ENCODE measurements at places on chromosomes 7 and 10.

DNA sequence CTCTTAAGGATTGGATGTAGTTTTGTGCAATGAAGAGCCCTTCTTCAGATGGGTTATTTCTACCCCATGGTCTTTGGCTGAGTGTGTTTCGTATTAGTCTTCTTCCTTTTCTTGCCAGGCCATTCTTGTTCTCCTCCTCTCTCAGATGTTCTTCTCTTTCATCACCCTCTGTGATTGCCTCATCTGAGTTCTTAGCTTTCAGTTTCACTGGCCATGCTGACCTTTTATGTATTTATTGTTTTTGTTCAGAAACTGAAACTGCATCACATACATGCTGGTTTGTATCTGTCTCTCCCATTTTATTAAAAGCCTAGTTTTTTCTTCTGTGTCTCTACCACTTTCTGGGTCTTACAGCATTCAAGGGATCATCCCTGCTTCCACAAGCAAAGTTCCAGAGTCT lies 21.7 kb upstream of the PCGF5 start:
- DNase-seq: no peak

DNA sequence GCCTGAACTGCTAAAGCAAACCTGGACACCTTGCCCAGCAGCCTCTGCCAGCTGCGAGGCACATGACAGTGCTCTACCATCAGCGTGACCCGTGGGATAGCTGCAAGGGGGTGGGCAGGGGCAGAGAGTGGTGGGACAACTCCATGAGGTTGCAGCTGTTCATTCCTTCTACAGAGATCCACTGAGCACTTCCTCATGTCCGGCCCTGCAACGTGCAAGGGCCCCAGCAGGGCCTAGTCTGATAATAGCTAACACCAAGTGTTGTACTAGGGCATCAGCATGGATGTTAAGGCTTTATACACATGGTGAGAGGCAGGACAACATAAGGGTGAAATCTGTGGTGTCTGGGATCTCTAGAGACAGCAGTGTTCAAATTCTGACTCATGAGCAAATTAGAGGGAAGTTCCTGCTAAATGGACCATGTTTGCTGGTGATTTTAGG lies 14.3 kb downstream of the NOD1 start:
- no peak for DNase-seq

GRCh38 chr7:40916813-40917212 lies 782.0 kb downstream of the SUGCT start:
- no peak for DNase-seq

DNA sequence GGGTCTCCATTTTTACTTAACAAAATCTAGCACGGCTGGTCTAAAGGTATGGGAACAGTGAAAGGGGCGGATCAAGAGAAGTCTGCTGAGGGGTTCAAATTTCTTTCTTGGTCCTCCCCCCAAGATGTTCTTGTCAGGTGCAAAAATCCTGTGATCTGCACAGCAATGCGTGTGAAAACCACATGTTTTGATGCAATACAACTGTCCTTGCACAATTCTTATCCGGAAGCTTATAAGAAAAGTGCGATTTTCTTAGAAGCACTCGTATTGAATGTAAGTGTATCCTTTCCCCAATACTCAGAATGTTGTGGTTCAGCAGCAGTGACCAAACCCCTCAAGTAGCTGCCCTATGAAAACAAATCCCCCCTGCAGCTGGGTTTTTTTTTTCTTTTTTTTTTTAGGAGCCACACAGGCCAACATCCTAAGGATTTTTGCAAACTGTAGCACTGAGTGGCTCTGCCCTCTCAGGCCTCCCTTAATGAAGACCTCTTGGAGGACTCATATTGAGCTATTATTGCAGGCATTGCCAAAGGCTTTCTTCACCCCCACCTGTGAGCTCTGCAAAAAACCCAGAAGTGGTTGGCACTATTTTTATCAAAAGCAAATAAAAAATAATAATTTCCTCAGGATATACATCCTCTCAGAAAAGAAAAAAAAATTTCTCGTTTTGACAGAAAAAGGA lies 151.9 kb upstream of the ITGB1 start:
- no peak for DNase-seq

DNA sequence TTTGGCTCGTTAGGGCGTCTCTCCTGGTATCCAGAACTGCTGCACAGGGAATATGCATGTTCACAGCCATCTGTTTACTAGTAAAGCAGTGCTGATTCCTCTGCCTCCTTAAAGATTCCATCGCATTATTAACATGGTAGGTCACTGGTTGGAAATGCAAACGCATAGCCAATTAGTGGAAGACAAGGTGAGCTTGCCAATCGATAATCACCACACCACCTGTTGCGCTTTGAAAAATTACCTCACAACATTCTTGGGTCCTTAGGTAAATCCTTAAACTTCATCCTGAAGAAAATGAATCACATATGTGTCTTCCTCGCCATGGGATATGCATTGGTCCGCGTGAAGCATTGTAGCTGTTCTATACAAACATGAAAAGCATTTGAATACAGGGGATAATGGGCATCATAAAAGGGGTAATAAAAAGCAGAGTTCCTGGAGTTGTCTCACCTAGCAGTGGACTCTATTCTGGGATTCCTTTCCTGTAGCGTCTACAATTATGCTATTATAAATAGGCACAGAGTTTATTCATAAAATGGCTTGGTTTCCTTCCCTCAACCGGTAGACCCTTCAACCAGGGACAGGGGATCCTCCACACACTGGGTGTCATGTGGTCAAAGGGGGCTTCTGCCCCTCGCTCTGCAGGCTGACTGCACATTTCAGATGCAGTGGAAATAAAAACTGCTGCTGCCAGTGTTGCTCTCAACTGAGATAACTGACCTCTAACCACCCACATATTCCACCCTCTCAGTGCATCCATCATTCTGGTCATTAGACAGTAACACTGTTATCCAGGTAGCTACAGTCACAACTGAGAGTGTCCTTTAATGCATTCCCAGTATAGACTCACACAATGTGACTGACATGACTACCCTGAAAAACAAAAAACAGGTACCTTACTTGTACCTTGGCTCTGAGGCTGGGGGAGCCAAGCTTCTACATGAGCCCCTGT lies 389.2 kb upstream of the NFE2L3 start:
- DNase-seq: no peak

DNA sequence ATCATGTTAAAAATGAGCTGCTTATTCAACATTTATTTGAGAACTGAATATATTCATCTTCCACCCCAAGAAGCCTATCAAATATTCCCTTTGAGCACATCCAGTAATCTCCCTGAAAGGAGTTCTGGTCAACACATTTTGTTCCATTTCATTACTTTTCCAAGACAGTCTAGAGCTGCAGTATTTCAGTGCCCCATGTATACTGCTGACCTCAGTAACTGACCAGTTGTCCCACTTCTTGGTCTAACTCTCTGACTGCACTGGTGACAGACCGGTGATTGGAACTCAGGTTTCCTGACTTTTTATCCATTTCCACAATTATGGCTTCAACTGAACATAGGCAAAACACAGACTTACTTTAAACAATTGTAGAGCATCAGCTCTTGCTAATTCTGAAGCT lies 206.8 kb upstream of the NPSR1 start:
- no peak for DNase-seq

- DNase-seq: no peak
Observed at GRCh38 chr7:155000795-155001194, 2.1 kb downstream of the PAXIP1 start.

DNA sequence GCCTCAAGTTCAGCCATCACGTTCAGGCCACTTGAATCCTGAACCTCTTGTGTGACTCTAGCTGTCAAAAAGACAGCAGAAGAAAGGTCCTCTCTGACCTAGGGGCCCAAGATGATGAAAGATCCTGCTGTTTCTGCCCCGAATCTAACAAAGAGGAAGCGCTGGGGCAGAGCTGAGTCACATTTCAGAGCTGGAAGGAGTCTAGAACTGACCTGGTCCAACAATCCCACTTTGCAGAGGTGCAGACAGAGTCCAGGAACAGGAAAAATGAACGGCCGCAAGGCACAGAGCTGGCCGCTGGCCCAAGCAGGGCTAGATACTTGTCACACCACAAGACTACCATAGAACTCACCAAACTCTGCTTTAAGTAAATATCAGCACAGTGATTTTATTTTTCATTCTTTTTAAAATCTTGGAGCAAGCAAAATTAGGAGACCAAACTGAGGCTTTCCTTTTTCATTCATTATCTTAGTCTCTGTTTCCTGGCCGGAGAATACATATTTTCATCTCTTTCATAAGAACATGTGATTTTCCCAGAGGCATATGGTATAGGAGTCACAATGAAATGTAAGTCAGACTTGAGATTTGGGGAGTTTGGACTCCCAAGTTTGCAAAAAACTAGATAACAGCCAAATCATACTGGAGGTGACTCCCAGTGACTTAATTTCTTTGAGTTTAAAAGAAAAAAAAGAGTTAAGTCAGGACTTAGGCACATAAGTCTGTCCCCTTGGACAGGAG lies 52.8 kb downstream of the CHST15 start:
- no peak for DNase-seq

DNA sequence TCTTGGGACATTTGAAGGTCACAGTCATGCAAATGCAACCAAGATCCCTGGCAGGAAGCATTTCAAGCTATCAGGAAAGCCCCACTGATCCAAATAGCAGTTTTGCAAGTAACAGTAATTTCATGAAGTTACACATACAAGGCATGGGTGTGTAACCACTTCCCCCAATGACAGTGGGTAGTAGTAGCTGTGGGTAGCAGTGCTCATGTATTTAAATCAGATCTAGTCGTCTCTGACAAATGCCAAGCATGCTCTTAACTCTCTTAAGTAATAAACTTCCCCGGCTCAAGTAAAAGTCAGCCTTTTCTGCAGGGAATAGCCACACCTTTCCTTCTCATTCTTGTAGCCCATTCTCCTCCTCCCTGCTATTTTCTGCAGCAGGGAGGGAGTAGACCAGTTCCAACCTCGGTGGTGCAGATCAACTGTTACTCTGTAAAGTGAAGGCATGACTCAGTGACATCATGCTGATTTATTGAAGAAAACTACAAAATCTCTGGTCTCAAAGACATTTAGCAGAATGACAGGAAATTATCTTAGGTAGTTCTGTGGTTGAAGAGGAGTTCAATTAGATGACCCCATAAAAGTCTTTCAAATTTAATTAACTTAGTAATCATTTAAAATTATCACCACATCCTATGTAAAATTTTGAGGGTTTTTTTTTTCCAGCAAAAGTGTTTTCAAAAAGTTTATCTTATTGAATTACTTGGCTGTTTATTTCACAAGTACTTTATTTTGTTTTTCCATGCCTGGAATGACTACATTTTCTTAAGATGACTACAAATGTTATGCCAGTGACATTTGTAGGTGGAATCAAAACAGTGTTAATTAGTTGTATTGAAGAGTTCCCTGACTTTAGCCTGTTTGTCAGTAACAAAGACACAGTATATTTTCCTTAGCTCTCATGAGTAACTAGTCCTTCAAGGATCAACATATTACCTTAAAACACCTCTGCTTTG lies 568.3 kb downstream of the INHBA start:
- DNase-seq: no peak

DNA sequence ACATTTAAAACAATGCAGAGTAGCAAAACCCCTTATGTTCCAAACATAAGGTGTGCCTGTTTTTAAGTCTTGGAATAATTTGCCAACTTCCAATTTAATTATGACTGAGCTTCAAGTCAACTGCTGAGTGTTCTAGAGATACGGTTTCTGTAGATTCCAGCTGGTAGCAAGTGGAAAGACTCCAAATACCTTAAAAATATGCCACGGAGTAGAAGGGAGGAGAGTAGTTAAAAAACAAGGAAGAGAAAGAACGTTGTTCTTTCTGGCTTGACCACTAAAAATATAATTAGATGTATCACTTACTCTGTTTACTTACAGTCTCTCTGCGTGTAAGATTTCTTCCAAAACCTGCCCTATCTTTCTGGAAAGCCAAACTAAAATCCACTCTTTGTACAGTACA lies 24.5 kb upstream of the ABLIM1 start:
- DNase-seq: no peak

- DNase-seq: no peak
Observed at GRCh38 chr7:157058701-157059100, 48.2 kb upstream of the MNX1 start.

GRCh38 chr10:70481105-70481504 lies 2.5 kb downstream of the PALD1 start:
- DNase-seq: no peak

DNA sequence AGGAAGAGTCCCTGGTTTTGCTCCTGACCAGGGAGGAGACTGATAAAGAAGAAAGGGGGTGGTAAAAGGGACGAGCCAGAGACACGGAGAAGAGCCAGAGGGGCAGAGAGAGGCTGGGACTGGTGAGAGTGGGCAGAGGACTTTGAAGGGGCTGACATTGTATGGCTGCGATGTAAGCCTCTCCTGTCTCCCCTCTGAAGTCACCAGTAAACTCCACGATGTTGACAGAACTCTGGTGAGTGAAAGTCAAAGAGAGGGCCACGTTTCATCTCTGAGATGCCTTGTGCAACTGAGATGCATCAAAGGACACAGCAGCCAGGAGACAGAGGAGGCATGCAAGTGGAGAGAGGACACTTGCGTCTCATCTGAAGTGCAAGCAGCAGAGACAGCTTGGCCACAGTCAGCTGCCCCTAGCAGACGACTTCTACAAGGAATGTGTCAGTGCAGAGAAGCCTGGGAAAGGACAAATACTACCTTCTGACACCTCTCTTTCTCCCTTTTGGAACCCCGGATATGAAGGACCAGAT lies 54.3 kb downstream of the SMKR1 start:
- DNase-seq: no peak

DNA sequence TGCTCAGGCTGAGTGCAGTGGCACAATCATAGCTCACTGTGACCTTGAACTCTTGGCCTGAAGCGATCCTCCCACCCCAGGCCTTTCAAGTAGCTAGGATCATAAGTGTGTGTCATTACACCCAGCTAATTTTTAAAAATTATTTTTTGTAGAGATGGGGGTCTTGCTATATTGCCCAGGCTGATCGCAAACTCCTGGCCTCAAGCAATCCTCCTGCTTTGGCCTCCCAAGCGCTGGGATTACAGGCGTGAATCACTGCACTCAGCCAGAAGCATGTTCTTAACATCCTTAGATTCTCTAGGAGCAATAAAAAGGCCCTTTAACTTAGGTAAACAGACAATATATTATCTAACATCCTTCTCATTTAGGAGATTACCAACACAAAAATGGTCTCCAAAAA lies 38.3 kb upstream of the EFCAB10 start:
- no peak for DNase-seq

DNA sequence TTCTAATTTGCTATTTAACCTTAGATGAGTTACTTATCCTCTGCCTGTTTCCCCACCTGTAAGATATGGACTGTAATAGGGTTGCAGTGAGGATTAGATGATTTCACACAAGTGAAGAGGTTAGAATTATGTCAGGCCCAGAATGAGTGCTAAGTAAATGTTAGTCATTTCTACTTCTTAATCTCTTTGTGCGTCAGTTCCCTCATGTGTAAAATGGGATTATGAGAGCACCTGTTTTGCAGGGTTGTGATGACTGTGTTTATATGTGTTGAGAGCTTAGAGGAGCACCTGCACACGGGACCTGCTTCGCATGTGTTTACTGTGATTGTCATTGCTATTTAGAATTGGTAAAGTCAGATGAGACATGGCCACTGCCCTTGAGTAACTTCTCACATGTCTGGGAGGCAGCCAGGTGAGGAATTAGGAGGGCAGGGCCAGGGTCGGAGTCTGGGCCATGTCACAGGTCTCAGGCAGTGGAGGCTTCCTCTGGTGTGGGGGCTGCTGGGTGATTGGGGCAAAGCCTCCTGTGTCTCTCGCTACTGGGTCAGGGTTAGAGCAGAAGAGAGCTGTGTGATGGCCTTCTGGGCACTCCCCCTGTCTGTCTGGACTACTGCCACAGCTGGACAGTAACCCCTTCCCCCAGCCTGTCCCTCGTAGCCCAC lies 106.7 kb downstream of the WDFY4 start:
- no peak for DNase-seq

All from HCT116 (cell line).